GM04503 (cell line): ENCODE measurements at places on chromosomes 12 and 14.

DNA sequence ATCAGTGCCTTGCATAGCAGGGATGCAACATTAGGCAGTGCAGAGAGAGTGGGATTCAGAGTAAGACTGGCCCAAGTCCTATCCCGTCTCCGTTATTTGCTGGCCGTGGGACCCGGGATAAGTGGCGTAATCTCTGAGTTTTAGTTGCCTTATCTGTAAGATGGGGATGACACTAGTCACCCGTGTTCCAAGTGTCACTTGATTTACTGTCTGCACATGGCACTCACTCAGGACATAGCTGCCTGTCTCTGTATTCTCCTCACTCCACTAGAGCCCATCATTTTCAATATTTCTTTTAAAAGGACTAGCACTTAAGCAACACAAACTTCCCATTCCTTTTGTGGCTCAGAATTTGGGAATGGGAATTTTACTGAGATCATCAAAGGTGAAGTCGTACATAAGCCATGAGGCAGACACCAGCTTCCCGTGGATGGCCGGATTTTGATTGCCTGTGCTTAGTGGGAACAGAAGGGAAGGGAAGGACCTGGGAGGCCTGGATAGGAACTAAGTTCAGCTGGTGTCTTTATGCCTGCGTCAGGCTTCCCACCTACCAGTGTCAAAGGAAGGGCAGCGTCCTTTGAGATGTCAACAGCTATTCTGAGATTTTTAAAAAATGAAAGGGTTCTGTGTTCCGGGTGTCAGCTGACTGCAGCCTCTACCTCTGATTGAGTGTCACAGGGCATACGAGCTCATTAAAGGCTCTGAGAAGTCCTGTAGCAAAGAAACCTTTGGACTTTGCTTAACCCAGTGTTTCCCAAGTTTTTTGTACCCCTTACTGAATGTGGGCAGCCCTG lies 361.4 kb downstream of the CACNA1C start:
- DNase-seq = no peak

- no peak for DNase-seq
Measured at GRCh38 chr12:117403586-117404139, 42.2 kb upstream of the NOS1 start.

DNA sequence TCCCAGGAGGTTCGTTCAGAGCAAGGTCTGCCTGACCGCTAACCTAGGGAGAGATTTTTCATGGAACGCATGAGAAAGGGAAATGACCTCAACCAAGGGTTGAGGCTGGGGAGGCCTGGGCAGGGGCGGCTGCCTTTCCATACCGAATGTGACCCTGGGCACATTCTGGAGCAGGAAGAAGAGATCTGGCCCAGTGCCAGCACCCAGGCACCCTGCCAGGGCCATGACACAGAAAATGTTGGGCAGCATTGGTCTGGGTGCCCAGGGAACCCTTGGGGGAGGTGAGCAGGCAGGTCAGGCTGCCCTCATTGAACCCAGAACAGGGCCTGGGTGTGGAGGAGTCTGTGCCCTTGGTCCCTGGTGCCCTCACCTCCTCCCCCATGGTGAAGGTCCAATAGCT lies 106.8 kb downstream of the CALM1 start:
- no peak for DNase-seq

- no peak for DNase-seq
Measured at GRCh38 chr12:112294793-112295192, 87.4 kb downstream of the HECTD4 start.

DNA sequence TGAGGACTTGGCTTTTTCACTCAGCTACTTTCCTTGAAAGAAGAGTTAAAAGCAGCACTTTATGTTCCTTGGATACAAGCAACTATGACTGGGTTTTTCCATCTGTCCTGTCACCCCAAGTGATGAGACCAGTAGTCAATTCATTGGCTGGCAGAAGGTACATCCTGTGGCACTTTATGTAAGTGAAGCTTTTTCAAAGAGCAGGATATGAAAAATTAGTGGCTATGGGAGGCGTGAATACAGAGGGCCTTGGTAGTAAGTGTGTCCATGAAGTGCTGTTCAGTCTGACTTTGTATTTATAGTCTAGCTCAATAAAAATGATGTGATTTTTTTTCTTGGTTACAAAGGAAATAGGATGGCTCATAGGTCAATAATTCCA lies 68.8 kb downstream of the DRAM1 start:
- no peak for DNase-seq

GRCh38 chr12:122721057-122721545 lies 4.5 kb upstream of the HCAR3 start:
- DNase-seq = no peak

DNA sequence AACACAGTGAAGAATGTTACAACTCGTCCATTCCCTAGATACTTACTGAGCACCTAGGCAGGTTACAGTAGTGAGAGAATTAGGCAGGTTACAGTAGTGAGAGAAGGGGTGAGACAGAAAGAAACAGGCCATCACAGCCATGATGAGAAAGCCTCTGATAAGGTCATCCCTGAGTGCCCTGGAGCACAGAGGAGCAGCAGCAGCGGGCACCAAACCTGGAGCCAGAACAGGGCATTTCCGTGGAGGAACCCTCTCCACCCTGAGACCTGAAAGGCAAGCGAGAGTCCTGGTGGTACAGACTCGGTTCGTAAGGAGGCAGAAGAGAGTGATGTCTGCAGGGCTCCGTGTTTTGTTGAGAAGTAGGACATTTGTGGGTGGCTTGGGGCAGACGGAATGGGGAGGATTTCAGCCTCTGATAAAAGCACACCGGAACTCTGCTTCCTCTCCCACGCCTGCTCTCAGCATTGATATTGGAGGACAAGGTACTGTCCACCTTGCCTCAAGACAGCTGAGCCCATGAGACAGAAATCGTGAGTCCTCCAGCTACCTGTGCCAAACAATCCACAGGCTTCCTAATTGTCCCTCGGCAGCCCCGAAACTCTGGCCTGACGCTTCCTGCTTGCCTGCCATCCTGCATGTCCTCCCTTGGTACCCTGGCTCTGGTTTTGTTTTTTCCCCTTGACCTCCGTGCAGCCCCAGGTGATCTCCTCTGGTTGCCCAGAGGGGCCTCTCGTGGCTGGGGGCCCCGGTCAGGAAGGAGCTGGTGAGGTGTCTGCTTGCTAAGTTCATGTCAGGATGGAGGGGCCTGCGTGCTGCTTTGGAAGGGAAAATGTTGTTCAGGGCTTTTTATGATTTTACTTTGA lies 136.1 kb downstream of the GCH1 start:
- no peak for DNase-seq
